ENCODE measurements at places on chromosomes 7 and 10. TPM values are rescaled to one million over a fixed set of nuclear protein-coding genes. Genes with fewer than 3 reads are reported as not detected.

Gene NSUN6
- 8.0 TPM for total RNA-seq

Gene FXYD4
- not detected for total RNA-seq

Gene C7orf57
- not detected for total RNA-seq

Gene RBM20
- total RNA-seq = not detected

Gene FEZF1
- not detected for total RNA-seq

Gene MSS51
- total RNA-seq = 1.5 TPM
